ENCODE measurements at places on chromosomes 7 and 10.

DNA sequence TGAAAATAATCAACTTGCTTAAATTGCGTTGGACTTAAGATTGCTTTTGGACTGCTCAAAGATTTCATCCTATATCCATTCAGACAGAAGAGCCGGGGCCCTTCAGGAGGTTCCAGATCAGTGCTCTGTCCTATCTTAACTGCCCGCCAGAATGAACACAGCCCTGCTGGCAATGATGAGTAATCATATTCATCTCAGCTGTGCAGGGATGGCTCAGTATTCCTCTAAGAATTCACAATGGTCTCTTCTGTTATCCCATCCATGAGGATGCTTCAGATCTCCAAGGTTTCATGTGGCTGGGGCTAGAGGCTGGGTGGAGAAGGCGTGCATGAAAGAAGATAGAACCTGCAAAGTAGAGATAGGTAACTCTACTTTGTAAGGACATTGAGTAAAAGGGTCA lies 80.0 kb upstream of the NPVF start:
- no peak for DNase-seq

DNA sequence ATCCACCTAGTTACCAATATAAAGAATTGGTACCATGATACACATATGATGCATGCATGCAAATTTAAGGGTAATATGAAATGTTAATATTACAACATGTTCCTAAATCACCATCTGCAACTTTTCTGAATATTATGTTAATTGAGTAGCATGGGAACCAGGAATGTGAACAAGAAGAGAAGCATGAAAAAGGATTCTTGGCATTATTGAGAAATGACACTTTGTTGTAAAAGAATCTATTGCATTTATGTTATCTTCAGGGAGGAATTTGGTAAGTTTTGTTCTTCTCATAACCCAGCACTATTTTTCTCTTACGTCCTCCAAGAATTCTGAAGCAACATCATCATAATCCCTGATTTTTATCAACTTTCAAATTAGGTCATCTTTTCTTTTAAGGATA lies 159.9 kb upstream of the SLC25A13 start:
- DNase-seq, result no peak

- no peak for DNase-seq
Measured at GRCh38 chr7:70997261-70997660, 134.7 kb upstream of the GALNT17 start.

DNA sequence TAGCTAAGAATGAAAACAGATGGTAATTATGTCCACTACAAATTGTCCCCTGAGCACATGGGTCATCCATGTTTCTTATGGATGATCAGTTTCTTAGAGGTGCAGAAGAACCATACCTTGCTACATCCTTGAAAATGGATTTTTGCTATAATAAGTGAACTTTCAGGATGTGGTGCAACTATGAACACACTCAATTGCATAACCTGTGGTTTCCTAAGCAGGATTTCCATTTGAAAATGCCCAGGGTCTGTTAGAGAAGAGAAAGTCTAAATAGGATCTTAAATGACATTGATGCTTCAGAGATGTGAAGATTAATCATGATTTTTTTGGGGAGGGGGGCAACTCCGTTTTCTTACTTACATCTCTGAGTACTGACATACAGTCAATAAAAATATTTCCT lies 39.6 kb upstream of the CACNB2 start:
- DNase-seq, result peak; percentile 51

GRCh38 chr7:18019555-18019954 lies 8.1 kb downstream of the PRPS1L1 start:
- no peak for DNase-seq

- no peak for DNase-seq
Measured at GRCh38 chr10:85222300-85222699, 893.9 kb downstream of the CCSER2 start.

DNA sequence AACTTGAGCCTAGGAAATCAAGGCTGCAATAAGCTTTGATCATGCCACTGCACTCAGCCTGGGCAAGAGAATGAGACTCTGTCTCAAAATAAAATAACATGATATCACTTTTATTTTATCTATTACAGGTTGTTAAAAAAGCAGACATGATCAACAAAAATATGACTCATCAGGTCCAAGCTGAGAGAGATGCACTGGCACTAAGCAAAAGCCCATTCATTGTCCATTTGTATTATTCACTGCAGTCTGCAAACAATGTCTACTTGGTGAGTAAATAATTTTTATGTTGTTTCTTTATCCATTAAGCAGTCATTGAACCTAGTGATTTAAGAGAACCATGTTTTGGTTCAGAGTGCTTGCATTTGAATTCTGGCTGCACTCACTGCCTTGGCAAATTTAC lies 3.3 kb downstream of the MASTL start:
- no peak for DNase-seq

DNA sequence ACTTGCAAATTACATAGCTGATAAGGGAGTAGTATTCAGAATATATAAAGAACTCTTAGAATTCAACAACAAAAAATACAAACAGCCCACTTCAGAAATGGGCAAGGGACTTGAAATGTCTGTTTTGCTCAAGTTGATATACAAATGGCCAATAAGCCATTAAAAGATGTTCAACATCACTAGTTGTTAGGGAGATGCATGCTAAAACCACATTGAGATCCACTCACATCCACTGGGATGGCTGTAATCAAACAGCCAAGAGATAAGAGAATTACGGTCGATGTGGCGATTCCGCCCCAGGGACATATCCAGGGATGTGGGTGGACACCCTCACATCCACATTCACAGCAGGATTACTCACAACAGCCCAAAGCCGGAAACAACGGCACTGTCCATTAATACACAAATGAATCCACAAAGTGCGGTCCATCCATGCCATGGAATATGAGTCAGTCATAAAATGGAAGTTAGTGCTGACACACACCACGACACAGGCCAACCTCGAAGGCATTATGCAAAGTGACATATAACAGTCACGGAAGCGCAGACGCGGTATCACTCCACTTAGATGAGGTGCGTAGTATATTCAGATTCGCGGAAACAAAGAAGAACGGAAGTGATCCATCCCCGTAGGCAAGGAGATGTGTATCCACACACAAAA lies 227.8 kb downstream of the DNAJB6 start:
- DNase-seq, result no peak

- DNase-seq, result no peak
Measured at GRCh38 chr10:114356751-114357514, 47.4 kb downstream of the AFAP1L2 start.

- DNase-seq, result peak; percentile 69
Measured at GRCh38 chr7:24965831-24966708, 13.9 kb downstream of the OSBPL3 start.

DNA sequence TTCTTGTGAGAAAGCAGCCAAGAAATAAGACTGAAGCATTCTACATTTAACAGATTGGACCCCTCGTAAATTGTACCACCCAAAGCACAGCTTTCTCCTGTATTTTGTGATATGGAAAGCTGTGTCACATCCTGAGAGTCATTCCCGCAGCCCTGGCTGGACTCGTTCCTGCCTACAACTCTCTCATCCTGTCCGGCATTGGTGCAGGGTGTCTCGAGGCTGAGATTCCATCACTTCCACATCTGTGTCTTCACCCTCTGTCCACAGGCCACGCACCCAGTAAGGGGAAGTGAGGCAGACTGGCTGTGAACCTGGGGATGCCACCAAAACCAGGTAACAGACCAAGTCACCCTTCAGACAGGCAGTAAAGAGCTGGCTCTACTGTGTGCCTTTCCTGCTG lies 146.2 kb upstream of the KLF6 start:
- no peak for DNase-seq

GRCh38 chr10:60597513-60597912 lies 180.8 kb upstream of the CDK1 start:
- DNase-seq, result no peak

DNA sequence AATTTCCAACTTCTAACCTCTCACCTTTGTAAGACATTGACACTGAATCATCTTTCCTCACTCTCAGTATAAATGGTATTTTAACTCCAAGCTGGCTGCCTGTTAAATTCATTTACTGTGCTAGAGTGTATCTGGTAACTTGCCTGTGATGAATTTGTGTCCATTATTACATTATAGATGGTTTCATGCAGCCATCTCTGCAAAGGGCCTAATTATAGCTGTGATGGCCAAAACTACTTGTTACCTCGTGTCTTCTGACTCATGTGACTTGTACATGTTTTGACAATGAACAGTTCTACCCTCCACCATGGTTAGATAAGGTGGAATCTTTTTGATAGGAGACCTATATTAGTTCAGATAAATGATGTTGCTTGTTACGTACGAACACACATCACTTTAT lies 392.0 kb downstream of the PAXIP1 start:
- no peak for DNase-seq

DNA sequence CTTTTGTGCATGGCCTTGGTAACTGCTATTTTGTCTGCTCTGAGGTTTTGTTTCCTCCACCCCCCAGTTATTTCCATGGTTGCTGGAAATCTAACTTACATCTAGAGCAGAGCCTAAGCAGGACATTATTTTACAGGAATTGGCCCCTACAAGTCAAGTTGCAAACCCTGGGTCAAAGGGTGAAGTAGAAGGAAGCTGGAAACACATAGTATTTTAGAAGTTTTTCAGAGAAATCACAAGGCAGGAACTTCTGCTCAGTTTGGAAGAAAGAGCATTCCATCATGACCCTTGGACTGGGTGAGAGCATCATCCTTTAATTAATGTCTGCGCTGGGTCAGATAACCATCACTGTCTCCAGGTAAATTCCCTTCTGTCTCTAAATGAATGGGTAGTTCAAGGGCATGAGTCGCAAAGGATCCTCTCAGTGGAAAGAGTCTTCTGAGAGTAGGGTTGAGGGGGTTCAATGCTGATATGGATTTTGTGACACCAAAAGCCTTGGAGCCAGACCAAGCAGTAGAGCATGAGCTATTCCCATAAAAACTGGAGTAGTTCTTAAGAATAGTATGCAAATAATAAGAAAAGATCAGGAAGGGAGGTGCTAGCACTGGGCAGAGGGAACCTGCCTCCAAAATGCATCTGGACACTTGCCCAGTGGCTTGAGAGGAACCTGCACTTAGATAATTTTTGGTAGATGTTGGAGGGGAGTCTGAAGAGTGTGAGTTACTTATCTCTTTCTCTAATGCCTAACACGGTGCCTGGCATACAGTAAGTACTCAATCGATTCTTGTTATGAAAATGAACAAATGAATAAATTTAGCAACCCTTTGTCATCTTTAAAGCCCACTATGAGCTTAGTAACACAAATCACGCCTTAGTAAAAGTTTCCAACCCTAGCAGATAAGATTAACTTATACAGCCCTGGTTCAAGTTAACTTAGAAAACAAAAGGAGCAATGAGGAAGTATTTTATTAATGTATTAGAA lies 160.6 kb upstream of the ADO start:
- DNase-seq, result no peak

DNA sequence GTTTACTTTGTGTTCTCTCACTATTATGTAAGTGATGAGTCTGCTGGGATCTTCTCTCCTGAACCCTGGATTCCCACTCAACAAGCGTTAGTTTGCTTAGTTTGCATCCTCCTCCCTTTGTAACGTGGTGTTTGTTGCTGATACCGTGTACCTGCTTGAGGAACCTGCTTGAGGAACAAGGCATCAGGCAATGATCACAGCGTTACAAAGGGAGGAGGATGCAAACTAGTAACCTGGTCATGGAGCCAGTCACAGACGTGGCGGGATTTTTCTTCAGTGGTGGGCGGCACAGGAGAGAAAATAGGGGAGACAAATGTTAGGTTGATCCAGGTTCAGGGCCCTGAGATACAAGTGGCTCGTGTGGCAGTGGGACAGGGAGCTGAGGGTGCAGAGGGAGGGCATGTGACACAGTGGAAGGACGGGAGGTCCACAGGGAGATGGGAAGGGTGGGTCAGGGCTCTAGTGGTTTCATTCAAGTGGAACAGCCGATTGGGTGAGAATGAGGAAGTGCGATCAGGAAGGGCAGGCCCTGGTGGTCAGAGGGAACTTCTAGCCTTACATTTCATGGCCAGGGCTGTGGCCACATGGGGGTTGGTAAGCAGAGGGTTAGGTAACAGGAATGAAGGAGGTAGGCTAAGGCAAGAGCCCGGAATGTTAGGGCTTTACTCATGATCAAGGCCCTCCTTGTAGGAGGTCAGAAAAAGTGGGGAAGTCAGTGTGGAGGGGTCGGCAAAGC lies 38.0 kb downstream of the SNX10 start:
- peak; percentile 77 for DNase-seq

- peak; percentile 62 for DNase-seq
Measured at GRCh38 chr10:134247-135131, 766 bp upstream of the ZMYND11 start.

- DNase-seq, result no peak
Measured at GRCh38 chr10:75395932-75396630, 5.5 kb downstream of the ZNF503 start.

DNA sequence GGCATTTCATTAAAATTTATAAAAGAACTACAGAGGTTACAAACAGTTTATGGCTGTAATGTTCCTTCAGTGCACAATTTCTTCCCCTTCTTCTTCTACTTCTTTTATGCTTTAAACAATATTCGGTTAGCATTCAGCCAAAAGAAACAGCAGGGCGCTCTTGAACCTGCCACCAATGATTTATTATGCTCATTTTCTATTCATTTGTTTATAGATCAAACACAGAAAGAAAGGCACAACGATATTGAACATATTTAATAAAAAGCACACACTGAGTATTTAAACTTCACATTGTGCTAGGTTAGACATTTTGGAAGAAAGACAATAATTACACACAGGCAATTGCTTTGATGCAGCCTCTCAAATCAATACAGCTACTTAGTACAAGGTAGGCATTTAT lies 1025.8 kb upstream of the LRRN3 start:
- no peak for DNase-seq

- no peak for DNase-seq
Measured at GRCh38 chr7:43118313-43118712, 5.9 kb downstream of the HECW1 start.

DNA sequence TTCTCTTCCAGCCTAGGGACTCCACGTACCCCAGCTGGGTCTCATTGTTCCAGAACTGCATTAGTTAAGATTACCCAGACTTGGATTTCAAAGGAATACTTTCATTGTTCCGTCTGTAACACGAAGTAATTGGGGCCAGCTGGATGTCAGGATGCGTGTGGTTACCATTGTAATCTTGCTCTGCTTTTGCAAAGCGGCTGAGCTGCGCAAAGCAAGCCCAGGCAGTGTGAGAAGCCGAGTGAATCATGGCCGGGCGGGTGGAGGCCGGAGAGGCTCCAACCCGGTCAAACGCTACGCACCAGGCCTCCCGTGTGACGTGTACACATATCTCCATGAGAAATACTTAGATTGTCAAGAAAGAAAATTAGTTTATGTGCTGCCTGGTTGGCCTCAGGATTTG lies 21.0 kb downstream of the LRRC17 start:
- no peak for DNase-seq

Measured in hematopoietic multipotent progenitor cell treated with erythropoietin and hydrocortisone succinate and interleukin-3 and kit ligand, for 4 days (in vitro differentiated cells).